ENCODE measurements at places on chromosomes 5 and 9.
A peak's percentile ranks its signal among the peaks of the same experiment; 100 is the strongest.

DNA sequence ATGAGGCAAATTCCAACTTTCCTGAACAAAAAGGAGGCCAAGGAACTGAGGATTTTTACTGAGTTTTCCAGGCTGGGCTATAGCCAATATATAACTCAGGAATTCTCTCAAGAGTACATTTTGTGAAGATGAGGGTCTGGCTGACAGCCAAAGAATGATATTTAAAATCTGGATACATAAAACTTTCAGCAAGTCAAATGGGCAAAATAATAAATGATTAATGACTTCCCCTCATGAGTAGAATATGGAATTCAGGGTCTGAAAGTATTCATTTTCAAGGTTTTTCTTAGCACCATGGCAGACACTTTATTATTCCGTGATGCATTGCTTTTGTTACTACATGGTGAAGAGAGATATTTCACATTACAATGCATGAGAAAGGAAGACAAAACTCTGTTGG, 7.8 kb downstream of the FAM81B start:
- no peak for DNase-seq

DNA sequence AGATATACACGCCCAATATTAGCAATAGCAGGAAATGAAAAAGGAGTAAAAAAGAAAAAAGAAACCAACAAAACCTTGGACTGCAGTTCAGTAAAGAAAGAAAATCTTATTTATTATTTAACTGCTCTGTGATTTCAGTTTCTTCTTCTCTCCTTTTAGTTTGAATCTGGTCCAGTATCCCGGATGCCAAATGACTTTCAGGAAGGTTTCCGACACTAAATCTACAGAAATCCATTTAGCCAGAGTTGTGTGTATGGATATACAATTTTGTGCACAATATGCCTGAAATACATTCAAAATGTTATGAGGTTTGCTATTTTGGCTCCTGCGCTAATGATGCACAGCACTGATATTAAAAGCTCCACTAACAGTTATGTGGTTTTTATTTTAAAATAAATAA, 64.5 kb downstream of the FBXL7 start:
- no peak for DNase-seq

GRCh38 chr9:69265891-69266290, 59.1 kb upstream of the ENTREP1 start:
- DNase-seq, result no peak

DNA sequence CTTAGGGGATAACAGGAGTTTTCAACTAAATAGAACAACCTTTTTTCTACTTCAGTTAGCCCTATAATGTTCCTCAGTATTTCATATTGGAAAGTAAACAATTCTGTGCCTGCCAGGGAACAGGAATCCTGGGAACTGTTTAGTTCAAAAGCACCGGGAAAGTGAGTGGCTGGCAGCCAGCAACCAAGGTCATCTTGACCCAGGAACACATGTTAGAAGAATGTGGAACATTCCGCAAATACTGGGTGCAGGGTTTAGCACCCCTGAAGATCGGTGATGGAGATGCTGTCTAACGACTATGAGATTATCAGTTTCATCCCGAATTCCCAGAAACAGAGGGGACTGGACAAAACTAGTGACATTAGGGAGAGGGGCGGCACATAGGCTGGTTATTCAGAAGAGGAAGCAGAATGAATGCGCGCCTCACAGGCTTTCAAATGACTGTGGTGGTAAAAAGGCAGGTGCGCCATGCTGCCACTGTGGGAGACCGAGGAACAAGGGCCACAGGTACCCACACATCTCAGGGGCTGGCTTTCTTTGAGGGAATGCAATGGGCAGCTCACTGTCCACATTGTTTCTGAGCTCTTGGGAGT, 51.2 kb downstream of the IPPK start:
- peak; percentile 49 for DNase-seq

DNA sequence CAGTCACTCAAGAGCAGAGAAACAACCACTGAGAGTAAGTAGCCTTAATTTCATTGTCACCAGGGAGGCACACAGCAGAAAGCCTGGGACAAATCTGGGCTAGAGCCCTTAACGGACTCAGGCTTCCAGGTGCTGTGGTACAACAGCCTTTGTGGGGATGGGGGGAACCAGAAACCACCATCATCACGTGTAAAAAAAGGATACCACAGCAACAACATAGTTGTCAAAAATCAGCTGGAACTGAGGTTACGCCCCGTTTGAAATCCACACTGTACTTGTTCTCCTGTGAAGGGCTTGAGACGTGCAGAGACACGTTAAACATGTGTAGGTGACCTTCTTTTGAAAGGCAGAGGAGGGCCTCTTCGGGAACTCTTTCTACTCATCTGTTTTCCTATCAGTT, 16.6 kb upstream of the PLPP1 start:
- DNase-seq, result no peak

DNA sequence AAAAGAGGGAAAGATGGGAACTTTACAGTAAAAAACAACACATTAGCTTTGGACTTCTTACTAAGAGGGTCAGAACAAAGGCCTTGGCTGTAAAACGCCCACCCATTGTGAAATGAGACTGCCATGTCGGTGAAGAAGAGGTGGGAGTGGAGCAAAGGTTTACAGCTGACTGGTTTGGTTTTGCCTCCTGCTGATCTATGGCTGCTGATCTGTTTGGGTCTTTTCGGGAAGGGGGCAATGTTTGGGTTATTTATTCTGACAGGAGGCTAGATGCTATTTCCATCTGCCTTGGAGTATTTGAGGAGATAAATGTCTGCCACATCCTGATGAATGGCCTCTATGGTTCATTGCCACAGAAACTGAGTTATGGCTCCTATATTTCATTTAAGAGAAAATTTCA, 408.7 kb downstream of the TLE4 start:
- DNase-seq, result no peak

DNA sequence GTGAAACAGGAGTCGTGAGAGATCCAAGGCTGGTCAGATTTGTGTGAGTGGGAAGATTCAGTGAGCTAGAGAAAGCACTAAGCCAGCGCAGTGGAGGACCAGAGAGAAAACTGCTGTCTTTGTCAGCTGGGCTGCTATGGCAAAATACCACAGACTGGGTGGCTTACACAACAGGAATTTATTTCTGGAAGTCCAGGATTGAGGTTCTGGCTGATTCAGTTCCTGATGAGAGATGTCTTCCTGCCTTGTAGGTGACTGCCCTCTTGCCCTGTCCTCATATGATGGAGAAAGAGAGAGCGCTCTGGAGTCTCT, 24.2 kb upstream of the ANKRD33B start:
- DNase-seq, result no peak

GRCh38 chr9:129109537-129109903, 1.1 kb downstream of the CRAT start:
- DNase-seq, result peak; percentile 65
